ENCODE measurements at places on chromosomes 5 and 9. TPM values are rescaled to one million over a fixed set of nuclear protein-coding genes. Genes with fewer than 3 reads are reported as not detected.

Gene TICAM2
- total RNA-seq, result 6.4 TPM

Gene TAF1L
- total RNA-seq, result not detected

Gene CEL
- total RNA-seq, result 0.12 TPM

Gene DAB2IP
- 3.1 TPM for total RNA-seq

Gene SLC46A2
- not detected for total RNA-seq

Gene LCP2
- 2.5 TPM for total RNA-seq

Gene OBP2B
- total RNA-seq, result not detected

Gene PCDHGA2
- 7.0 TPM for total RNA-seq

Gene TRPM3
- total RNA-seq, result 0.10 TPM

Gene DENND1A
- 14.4 TPM for total RNA-seq

GRCh38 chr9:38372762-38373619 is 19.5 kb upstream of the ALDH1B1 start:
- DNase-seq, result no peak

GRCh38 chr9:121667214-121667613 is 15.8 kb downstream of the DAB2IP start:
- no peak for DNase-seq

DNA sequence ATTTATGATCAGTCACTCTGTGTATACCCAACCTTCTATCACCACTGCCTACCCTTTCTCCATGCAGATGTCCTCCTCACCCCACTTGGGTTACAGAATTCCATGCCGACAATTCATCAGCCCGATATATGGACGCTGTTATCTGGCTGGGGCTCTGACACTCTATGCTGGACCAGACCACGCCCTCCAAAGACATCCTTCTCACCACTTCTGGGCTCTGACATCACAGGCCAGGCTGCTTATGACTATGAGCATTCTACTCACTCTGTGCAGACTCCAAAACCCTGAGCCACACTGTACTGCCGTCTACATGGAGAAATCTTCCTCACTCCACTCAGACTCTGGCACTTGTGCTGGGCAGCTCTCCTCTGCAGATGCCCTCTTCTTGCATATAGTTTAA is 7.6 kb upstream of the AK3 start:
- no peak for DNase-seq

DNA sequence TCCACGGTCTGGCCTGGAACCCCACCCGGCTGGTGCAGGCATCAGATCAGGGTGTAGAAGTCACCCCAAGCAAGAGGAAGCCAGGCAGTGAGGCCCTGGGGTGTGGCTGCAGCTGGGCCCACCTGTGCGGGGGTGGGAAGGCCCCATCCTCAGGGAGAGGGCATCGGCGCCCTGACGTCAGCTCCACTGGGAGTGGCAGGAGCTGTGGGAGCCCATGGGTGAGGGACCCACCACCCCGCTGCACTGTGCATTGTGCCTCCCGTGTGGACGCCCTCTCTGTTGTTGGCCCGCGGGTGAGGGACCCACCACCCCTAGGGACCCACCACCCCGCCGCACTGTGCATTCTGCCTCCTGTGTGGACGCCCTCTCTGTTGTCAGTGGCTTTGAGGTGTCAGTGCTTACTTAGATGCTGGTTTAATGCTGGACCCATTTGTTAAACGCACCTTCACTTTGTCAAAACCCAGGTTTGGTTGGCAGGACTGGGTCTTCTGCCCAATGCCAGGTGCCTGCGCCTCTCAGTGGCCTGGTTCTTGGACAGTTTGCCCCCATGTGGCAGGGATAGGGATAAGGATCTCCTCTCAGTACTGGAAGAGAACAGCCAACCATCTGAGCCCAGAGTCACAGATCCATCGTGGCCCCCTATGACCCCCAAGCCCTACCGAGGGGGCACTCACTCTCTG is 6.9 kb upstream of the EXOC3 start:
- no peak for DNase-seq

GRCh38 chr5:92455011-92455410 is 1071.9 kb upstream of the ARRDC3 start:
- no peak for DNase-seq

GRCh38 chr5:132772291-132773070 is 4.6 kb downstream of the SEPTIN8 start:
- no peak for DNase-seq

GRCh38 chr5:169913479-169913878 is 66.8 kb downstream of the INSYN2B start:
- no peak for DNase-seq

- DNase-seq, result no peak
Measured at GRCh38 chr9:106616851-106617345, 246.1 kb upstream of the ZNF462 start.

DNA sequence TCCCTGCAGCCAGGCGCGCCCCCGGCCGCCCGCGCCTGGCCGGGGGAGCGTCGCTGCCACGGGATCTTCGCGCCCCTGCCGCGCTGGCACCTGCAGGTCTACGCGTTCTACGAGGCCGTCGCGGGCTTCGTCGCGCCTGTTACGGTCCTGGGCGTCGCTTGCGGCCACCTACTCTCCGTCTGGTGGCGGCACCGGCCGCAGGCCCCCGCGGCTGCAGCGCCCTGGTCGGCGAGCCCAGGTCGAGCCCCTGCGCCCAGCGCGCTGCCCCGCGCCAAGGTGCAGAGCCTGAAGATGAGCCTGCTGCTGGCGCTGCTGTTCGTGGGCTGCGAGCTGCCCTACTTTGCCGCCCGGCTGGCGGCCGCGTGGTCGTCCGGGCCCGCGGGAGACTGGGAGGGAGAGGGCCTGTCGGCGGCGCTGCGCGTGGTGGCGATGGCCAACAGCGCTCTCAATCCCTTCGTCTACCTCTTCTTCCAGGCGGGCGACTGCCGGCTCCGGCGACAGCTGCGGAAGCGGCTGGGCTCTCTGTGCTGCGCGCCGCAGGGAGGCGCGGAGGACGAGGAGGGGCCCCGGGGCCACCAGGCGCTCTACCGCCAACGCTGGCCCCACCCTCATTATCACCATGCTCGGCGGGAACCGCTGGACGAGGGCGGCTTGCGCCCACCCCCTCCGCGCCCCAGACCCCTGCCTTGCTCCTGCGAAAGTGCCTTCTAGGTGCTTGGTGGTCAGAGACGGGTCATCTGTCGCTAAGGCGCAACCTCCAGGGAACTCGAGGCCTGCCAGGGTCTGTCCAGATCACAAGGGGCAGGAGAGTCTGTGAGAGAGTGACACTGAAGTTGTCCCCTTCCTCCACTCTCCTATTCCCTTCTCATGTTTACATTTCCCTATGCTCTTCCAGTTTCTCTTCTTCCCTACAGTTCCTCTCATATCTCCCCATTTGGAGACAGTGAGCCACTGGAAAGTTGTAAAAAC is 1.3 kb downstream of the GPR150 start:
- peak; percentile 10 for DNase-seq

- DNase-seq, result no peak
Measured at GRCh38 chr9:74528207-74528606, 31.1 kb downstream of the RORB start.

GRCh38 chr9:133162861-133163503 is 732 bp downstream of the GBGT1 start:
- no peak for DNase-seq

- DNase-seq, result no peak
Measured at GRCh38 chr5:129426071-129426470, 34.0 kb upstream of the ADAMTS19 start.

- no peak for DNase-seq
Measured at GRCh38 chr5:59393585-59394420, 499.7 kb downstream of the PDE4D start.

DNA sequence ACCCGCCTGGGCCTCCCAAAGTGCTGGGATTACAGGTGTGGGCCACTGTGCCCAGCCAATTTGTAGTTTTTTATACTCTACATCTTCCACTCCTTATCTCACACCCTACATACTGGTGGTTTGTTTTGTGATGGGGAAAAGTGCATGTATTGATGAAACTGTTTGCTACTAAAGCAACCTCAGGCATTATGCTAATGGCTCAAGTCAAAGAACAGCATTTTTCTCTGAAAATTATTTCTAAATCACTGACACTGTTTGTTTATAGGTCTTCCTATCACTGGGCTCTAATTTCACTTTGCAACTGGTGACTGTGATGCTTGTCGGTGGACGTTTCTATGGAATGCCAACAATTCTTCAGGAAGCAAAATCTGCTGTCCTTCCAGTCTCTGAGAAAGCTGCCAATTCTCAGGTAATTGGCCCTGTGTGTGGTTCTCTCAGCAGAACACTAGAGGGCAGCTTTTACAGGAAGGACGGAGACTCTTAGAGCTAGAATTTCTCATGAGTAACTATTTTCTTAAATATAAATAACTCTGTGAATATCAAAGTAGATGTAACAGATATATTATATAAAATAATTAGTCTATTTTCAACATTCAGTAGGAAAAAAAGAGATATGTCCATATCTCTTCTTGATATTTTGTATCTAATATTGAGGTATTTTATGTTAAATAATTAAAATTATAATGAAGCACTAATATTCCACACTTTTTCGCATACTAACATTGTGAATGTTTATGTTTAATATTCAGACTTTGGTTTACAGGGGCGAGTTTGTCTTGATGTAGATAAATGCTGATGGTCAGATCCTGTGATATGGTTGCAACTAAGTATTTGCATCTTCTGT is 244.1 kb downstream of the ADGRV1 start:
- DNase-seq, result peak; percentile 8

GRCh38 chr9:115057559-115057958 is 60.4 kb downstream of the TNC start:
- peak; percentile 90 for DNase-seq

- no peak for DNase-seq
Measured at GRCh38 chr9:89781838-89782540, 177.2 kb downstream of the GADD45G start.

DNA sequence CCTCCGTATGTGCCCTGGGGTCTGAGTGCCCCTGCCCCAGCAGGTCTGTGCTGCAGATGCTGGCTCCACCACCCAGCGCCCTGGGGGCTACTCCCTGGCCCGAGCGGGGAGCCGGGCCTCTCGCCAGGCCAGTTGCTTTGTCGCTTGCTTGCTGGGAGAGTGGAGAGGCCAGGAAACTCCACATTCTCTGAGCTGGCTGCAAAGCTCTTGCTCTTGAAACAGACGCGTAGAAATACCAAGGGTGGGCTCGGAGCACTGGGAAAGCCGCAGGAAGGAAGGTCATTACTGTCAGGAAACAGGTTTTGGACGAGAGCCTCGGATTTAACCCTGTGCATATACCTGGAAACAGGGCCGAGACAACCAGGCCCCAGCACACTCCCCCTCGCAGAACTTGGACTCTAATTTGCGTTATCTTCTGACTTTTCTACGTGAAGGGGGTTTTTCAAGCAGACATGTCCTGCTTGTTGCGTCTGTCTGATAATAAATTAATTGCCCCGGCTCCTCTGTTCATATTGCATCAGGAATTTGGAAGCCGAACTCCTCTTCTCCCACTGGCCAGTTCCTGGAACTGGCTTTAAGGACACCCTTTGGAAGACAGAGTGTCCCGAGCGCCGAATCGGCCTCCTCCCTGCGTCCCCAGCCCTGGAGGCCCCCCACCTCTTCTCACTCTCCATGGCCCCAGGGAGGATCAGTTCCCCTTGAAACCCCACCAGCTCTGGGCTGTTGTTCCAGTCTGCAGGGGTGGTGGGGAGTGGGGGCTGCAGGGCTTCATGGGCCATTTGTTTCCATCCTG is 11.2 kb downstream of the ADAMTSL2 start:
- DNase-seq, result no peak

DNA sequence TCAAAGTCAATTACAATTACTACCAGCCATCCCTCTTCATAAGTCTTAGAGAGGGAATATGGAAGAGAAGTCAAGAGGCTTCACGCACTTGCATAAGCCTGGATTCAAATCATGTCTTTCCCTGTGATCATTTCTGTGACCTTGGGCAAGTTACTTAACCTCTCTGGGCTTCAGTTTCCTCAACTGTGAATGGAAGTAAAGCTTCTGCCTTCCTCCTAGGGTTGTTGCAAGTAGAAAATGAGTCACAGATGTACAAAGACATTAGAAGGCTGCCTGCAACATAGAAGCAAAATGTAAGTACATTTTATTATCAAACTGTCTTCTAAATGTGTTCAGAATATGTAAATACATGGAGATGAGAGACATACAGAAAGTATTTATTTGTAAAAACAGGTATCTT is 42.3 kb upstream of the SEMA6A start:
- no peak for DNase-seq

- DNase-seq, result peak; percentile 57
Measured at GRCh38 chr5:43601454-43602260, 1.3 kb upstream of the NNT start.

- DNase-seq, result no peak
Measured at GRCh38 chr5:97545886-97546535, 363.0 kb upstream of the RIOK2 start.

- no peak for DNase-seq
Measured at GRCh38 chr9:13023498-13023897, 248.7 kb downstream of the LURAP1L start.

GRCh38 chr9:108709997-108710396 is 145.8 kb downstream of the ACTL7B start:
- DNase-seq, result no peak

GRCh38 chr5:58912116-58912515 is 329.2 kb downstream of the RAB3C start:
- DNase-seq, result no peak

DNA sequence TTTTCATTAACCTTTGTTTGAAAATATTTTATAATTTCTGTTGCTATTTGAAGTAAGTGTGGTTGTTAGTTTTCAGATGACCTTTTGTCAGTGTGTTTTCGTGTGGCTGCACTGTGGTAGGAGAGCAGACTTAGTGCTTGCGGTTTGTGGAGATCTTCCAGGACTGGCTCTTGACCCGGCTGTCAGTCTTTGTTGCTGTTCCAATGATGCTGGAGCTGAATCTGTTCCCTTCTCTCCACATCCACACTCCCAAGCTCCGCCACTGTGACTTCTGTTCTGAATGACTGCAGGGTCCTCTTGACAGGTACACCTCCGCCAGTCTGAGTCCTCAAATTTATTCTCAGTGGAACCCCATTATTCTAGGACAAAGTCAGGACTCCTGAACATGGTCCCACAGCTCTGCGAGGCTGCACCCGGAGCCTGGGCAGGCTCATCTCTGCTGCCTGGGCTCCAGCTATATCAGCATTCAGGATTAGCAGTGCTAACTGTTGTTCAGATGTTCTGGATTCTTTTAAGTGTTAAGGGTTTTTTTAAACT is 126.0 kb downstream of the WNK2 start:
- DNase-seq, result no peak

DNA sequence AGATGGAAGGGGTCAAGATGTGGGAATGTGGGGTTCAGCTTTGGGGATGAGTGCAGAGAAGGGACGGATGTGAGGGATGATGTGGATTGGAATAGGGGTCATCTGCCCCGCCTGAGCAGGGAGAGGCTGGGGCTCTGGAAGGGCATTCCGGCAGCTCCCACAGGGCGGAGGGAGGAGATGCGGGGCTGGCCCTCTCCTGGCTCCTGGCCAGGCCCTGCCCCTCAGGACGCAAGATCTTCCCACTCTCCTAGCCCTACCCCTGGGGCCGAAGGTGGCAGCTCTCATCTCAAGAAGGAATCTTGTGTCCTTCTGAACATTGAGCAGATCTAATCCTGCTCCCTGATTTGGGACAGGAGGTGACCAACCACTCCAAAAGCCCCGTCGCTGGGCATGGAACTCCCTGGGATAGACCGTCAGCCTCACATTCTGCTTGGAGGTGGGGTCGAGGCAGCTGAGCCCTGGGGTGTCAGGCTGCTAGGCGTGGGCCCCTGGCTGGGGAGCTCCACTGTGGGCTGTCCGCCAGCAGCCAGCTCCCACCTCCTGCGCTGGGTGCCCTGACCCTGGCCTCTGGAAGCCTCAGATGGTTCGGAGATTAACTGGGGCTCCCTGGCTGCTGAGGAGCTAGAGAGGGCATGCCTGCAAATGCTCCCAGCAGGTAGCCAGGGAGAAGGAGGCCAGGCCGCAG is 125.2 kb downstream of the ZNF354C start:
- no peak for DNase-seq

- DNase-seq, result no peak
Measured at GRCh38 chr5:117205894-117206293, 631.3 kb upstream of the SEMA6A start.

Measured in RPMI7951 (cell line).